Activated naive CD4-positive, alpha-beta T cell treated with Interleukin-2 at 50 U/mL for 16 hours (primary cell): ENCODE measurements at places on chromosomes 3 and 15.

DNA sequence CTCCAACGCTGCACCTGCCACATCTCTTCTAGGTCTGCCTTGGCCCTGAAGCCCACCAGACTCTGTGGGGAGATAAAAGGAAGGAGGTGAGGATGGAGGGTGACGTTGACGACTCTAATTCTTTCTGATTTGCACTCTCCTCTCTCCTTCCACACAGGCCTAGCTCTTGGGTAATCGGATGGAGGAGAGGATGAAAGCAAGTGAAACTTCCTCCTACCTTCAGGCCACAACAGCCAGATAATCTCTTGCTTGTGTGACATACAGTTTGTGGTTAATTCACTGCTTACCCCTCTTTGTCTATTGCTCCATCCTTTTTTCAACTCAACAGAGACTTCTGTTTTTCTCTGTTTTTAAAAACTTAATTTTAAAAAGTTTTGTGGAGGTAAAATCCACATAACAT, 208.1 kb downstream of the SV2B start:
- DNase-seq = no peak

- no peak for DNase-seq
These were observed 14.2 kb downstream of the ATXN7 start for GRCh38 chr3:63877737-63878393.

DNA sequence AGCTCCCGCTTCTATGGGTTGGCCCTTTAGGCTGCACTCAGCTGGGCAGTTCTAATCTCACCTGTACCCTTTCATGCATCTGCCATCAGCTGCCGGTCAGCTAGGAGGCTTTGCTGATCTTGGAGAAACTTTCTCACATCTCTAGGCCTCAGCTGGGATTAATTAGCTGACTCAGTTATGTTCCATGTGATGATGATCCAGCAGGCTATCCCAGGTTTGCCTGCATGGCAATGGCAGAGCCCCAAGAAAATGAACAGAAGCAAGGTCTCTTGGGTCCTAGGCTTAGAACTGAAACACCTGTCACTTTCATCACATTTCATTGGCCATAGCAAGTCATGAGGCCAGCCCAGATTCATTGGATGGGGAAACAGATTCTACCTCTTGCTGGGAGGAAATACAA, 304.6 kb upstream of the TBC1D5 start:
- no peak for DNase-seq

GRCh38 chr3:145849115-145849514, 311.9 kb downstream of the PLOD2 start:
- no peak for DNase-seq

- peak; percentile 57 for DNase-seq
These were observed 58.9 kb downstream of the CMTM8 start for GRCh38 chr3:32297366-32297765.

DNA sequence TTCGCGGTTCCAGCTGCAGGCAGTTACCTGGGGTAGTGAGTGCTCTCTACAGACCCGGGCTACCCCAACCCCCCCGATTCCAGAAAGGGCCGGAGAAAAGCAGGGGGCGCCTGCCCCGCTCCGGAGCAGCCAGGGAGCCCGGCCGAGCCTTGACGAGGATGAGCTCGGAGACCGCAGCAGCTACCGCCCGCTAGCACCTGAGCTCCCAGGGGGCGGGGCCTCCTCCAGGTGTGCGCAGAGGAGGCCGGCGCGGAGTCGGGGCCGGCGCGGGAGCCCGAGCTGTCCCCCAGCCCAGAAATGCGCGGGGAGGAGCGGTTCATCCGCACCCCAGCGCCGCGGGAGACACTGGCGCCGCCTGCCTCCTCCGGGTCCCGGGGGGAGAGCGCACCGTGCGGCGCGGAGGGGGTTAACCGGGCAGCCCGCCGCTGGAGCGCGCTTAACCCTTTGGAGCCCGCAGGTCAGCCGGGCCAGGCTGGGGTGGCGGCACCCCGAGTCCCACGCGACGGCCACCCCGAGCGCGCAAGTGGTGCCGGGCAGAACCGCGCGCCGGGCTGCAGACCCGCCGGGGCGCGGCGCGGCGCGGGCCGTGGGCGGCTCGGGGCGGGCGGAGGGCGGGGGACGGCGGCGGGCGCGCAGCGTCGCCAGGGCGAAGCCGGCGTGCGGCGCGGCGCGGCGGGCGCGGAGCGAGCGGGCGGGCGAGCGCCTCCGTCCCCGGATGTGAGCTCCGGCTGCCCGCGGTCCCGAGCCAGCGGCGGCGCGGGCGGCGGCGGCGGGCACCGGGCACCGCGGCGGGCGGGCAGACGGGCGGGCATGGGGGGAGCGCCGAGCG, at the start of gene CACNA1D:
TSS of gene CACNA1D (plus strand) at position 649 of the 829 bp plus-strand sequence. CDS start 556 bp downstream, outside the sequence.
- peak; percentile 10 for DNase-seq

GRCh38 chr15:35123743-35124142, 38.6 kb upstream of the NANOGP8 start:
- DNase-seq = no peak

GRCh38 chr15:58472821-58473581, 41.2 kb downstream of the LIPC start:
- DNase-seq = peak; percentile 23

- DNase-seq = no peak
These were observed 247.4 kb downstream of the XXYLT1 start for GRCh38 chr3:195023576-195023975.

- no peak for DNase-seq
These were observed 260.1 kb upstream of the DPPA4 start for GRCh38 chr3:109597444-109597843.

DNA sequence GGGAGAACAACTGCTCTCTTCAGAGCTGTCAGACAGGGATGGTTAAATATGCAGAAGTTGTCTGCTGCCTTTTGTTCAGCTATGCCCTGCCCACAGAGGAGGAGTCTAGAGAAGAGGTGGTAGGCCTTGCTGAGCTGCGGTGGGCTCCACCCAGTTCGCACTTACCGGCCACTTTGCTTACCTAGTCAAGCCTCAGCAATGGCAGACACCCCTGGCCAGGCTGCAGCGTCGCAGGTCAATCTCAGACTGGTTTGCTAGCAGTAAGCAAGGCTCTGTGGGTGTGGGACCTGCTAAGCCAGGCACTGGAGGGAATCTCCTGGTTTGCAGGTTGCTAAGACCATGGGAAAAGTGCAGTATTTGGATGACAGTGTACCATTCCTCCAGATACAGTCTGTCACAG, 12.3 kb upstream of the TMEM45A start:
- DNase-seq = no peak

- DNase-seq = no peak
These were observed 1.2 kb downstream of the PARP16 start for GRCh38 chr15:65285291-65286068.

DNA sequence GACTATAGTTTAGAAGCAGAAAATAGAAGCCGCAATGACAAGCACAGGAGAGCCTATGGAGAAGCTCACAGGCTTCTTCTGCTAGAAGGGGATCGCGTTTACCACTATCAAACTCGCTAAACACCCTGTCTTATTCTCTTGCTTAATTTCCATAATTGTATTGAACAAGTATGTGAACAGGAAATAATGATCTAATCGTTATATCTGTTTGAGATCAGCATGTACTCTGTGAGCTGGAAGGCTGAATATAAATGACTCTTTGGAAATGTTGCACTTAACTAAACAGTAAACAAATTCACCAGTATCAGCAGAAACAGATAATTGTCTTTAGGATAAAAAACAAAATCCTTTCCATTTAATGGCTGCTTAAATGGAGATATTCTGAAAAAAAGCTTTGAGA, 15.0 kb downstream of the NEK10 start:
- no peak for DNase-seq

DNA sequence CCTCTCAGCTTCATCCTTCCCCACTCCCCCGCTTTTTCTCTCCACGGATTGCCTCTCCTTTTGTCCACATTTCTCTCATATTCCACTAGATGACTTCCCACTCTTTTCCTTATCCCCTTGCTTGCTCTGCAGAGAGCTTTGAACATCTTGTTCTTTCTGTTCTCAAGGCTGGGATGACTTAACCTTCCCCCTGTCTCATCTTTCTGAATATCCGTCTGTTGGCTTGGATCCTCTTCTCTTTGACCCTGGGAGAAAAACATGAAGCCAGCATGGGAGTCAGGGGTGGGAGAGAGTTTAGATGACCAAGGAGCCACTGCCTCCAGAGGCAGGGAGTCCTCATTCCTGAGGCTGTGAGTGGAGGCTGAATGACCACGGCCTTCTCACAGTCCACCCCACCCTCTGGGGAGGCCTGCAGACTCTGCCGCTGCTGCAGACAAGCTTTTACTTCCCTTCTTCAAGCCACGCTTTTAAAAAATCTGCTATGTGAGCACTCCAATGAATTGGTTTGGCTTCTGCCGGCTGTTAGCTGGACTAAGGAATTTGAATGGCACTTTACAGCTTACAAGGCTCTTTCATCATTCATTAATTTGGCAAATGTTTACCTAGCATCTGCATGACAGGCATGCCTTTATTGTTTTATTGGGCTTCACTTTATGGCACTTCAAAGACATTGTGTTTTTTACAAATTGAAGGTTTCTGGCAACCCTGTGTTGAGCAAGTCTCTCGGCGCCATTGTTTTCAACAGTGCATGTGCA, 111.6 kb upstream of the SLC6A6 start:
- no peak for DNase-seq

- DNase-seq = no peak
These were observed 159.3 kb upstream of the TLE3 start for GRCh38 chr15:70257047-70257446.

DNA sequence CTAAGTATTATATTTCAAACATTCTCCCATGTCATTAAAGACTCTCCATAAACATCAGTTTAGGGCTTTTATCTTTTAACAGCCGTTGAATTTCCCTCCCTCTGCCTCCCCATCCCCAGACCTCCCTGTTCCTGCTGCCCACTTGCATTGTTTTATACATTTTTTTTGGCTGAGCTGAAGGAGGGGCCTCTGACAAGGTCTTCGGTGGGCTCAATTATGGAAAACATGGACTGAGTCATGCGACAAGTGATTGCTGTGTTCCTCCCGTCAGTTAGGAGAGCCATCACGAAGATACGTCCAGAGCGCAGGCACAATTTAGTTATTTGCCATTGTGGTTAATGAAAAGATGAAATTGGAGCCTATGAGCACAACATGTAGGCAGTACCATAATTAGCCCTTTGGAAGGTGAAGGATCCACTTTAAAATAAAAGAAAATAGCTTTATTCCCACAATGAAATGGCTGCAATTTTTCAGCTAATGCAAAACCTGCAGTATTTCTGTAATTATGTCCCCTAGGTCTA, 12.0 kb upstream of the NMNAT3 start:
- DNase-seq = no peak

DNA sequence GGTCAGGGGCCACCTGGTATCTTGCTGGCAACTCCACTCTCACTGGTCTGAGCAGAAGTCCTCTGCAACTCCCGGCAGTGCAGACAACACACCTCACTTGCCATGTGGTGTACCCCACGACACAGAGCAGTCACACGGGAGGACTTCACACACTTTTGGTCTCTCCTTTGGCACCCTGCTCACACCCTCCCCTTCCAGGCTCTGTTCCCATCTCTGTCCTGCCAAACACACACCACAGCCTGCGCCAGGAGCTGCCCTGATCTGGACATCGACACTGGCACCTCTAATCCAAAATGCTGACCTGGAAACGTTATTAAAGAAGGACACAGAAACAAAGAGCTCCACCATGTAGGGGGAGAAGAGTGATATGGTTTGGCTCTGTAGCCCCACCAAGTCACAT, 57.2 kb downstream of the SLC41A3 start:
- DNase-seq = no peak

DNA sequence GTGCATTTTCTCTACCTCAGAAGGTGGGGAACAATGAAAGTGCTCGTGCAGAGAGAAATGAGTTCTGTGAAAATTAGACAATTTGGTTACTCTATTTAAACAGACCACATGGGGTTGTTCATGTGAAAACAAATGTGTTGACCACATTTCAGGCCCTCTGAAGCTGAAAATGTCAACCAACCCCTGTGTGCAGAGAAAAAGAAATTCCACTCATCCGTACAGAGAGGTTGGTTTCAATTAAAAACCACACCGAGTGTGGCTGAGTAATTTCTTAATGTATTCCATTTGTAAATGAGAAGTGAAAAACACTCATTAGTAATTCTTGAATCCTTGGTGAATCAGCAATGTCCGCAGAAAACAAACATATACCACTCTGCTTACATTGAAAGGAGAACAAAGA, 46.9 kb upstream of the SLC7A14 start:
- DNase-seq = no peak

- peak; percentile 32 for DNase-seq
These were observed 24.6 kb upstream of the RSL24D1 start for GRCh38 chr15:55221090-55222011.

GRCh38 chr3:53748512-53749271, 97.5 kb downstream of the CHDH start:
- no peak for DNase-seq

DNA sequence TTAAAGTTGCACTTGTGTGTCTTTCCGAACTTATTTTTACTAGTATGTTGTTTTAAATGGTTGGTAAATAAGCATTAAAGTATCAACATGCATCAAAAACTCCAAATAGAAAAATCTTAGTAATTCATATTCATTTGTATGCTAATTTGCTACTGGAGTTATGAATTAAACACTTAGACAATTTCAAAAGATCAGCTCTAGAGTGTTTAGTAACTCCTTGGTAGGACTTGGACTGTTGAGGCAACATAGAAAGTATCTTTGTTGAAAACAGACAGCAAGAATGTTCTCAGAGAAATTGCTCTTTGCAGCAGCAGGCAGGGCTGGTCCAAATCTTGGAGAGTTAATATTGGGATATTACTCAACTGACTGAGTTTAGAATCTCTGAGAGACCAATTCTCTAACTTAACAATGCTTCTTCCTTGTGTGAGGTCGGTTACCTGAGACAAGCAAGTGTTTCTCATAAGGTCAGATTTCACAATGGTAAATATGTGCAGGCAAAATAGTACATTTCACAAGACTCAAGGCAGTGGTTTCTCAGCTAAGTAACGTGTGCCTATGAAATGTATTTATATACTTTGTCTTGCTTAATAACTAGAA, 147.8 kb upstream of the IL12A start:
- no peak for DNase-seq

DNA sequence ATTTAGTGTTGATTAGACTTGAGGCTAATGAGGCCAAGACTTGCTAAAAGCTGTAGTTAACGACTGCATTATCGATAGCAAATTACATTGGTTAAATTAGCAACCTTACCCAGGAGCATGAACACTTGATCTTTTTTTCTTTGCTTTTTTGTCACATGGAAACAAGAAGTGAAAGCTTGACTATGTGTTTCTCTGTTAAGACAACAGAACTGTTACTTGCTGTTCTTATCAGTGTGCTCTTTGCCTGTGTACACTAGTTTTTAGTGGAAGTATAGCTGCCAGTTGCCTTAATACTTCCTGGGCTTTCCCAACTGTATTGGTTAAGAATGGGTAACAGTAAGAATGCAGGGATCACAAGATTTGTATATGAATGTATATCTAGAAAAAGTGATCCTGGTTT, 625.5 kb downstream of the NAALADL2 start:
- DNase-seq = no peak

DNA sequence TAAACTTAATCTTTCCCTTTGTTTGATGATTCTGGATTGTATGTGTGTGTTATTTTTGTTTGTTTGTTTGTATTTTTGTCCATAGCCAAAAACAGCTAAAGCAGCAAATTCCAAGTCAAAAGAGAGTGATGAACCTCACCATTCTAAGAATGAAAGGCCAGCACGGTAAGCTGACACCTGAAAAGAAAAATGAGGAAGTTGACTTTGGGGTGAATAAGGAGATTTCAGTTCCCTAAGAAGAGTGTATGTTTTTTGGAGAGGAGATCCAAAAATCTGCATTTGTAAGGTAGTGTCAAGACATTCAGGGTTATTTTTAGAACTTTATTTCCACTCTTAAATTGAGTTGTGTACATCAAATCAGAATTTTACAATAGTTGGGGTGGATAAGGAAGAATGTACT, 52.3 kb upstream of the UTS2B start:
- DNase-seq = no peak

GRCh38 chr3:176611703-176612102, 585.6 kb downstream of the TBL1XR1 start:
- no peak for DNase-seq
